ENCODE measurements at places on chromosomes 5 and 9.
A peak's percentile ranks its signal among the peaks of the same experiment; 100 is the strongest.

DNA sequence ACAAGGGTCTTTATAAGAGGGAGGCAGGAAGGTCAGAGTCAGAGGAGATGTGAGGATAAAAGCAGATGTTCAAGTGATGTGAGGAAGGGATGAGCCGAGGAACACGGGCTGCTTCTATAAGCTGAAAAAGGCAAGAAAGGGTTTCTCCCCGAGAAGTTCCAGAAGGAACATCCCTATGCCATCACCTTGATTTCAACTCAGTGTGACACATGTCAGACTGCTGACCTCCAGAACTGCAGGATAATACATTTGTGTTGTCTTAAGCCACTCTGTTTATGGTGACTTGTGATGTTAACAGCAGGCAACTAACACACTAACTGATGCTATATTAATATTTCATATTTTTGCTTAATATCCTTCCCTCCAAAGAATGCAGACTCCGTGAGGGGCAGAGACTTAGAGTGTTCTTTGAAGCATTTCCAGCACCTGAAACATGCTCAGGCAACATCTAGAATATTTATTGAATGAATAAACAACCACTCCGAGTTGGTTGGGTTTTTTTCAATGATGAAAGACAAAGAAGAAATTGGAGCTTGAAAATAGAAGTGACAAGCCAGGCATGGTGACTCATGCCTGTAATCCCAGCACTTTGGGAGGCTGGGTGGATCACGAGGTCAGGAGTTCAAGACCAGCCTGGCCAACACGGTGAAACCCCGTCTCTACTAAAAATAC is 77.6 kb upstream of the ADRA1B start:
- no peak for DNase-seq

DNA sequence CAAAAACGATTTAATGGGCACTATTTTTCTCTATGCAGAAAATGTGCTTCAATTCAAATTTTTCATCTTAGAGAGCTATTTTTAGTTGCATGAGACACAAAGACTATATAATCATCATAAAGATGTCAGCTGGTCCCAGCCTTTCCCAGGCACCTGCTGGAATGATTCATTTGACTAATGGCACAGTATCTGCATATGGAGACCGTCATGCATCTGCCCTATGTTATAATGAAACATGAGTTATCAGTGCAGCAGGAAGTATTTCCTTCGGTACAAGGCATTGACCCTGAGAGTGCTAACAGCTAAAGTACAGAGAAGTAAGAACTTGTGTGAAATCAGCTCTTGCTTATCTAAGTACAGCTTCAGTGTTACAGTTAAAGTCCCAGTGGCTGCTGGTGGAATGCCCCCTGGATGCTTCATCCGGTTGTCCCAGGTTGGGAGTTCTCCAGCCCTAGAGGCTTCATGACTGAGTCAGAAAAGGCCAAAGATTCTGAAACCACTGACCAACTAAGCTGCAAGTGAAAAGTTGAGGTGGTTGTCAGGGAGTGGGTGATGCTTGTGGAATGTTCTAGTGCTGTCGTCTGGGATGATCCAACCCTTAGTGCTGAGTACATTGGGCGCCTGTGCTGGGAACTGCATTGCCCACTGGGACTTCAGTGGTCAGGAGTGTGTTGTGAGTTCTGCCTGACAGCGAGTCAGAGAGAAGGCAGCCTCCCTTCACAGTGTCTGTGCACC is 57.2 kb downstream of the MTRR start:
- no peak for DNase-seq

- DNase-seq, result peak; percentile 60
These were observed 19.6 kb downstream of the QSOX2 start for GRCh38 chr9:136225748-136226679.

DNA sequence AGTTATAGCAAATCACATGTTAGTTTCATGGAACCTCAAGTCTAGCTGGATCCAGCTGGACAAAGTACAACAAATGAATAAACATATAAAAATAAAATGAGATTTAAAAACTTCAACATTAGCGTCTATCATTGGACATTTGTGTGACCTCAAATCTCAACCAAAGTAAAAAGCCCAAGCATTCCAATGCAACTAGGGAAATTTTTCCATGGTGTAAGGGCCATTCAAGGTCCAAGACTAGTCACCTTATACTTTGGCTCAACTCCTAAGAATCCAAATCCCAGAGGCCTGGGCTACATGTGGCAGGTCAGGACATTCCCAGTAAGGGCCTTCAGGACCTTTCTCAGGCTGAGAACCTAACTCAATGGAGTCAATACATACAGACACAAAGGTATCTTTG is 137.4 kb upstream of the DMAC1 start:
- no peak for DNase-seq

DNA sequence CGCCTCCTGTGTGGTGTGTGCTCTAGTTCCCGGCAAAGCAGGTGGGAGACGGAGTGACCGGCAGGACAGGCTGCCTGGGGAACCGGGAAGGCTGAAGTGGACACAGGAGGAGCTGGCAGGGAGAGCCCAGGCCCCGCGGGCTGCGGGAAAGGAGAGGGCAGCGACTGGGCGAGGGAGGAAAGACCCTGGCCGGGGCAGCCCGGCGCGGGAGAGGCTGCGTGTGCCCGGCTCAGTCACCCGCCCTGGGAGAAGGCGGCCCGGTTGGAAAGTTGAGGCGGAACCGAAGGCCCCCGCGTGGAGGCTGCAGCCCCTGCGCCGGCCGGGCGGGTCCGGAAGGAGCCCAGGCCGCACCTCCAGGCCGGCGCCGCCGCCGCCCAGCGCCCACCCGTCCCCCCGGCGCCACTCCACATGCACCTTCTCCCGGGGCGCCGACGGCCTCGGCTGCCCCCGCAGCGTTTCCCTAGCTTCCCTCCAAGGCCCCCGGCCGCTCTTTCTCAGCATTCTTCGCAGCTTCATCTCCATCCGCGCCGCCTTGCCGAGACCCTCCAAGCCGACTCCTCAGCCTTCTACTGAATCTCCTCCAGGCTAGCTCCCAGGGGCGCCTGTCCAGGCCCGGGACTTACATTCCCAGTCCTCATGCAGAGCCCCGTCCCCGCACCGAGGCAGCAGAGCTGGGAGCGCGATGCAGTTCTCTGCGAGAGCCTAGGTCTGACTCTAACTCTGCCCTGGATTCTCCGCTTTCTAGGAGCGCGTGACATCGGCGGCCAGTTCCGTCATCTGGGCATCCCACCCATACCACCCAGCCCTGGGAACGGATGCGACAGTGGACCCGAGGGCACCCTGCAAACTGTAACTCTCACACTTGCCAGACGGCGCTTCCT is 152.0 kb downstream of the ERCC6L2 start:
- no peak for DNase-seq

DNA sequence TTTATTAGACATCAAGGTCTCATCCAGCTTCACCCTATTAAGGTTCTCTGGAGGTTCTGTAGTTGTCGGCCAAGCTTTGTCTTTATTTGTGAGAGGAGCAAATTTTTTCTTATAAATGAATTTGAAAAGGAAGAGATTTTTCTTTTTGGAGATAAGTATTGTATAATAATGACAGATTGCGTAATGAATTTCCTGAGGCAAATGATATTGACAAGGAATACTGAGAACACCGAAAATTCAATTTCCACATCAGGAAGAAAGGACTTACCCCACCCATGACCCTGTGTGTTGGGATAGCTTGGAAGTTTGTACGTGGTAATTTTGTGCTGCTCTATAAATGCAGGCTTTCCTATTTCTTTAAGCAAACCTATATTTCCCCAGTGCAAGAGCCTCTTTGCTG is 53.5 kb downstream of the MAMDC2 start:
- no peak for DNase-seq

DNA sequence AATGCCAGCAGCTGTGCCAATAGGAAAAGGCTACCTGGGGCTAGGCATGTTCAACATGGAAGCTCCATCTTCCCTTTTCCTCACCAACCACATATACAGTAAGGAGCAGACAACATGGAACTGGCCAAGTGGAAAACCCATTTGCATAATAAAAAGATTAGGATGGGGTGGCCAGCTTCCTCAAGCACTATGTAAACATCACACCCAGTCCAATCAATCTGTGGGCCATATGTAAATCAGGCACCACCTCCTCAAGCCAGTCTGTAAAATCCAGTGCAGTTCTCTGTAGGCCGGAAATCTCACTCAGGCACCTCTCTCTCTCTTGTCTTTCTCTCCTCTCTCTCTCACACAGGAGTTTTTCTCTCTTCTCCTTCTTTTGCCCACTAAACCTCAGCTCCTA is 360.2 kb upstream of the GRIA1 start:
- no peak for DNase-seq

- DNase-seq, result no peak
These were observed 21.4 kb downstream of the PTPN3 start for GRCh38 chr9:109476642-109477257.

GRCh38 chr5:59591162-59591561 is 302.4 kb downstream of the PDE4D start:
- no peak for DNase-seq

- no peak for DNase-seq
These were observed 188.4 kb downstream of the SLC12A2 start for GRCh38 chr5:128271859-128272464.

Data from CD4-positive, alpha-beta T cell (primary cell).